Common myeloid progenitor, CD34-positive (primary cell): ENCODE measurements at places on chromosomes 1 and 21.

GRCh38 chr1:220803401-220804201, 16.9 kb downstream of the MTARC1 start:
- DNase-seq, result peak; percentile 56

GRCh38 chr1:22283596-22283995, 140.7 kb upstream of the WNT4 start:
- DNase-seq, result no peak

GRCh38 chr1:24292103-24292502, 27.1 kb upstream of the GRHL3 start:
- no peak for DNase-seq

DNA sequence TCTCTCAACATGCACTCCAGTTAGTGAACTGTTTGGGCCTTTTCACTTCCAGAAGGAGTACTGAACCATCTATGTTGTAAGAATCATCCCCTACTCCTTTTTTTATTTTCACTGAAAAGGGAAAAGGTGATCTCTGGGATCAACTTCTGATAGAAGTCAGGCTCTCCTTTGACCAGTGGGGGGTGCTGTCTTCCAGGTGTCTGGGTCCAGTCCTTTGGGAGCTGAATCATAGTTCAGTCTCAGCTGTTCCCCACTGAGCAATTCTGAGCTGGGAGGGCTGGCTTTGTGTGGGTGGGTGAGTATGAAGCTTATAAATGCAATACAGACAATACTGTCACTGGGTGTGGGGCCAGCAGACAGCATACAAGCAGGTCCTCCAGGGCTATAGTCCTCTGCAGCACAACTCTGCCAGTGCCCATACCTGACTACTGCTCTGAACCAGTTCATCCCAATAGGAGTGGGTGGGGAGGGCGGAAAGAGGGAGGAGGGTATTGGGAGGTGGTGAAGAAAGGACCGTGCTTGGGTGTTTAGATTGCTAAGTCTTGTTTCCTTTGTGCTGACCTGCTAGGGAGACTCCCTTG, 12.5 kb upstream of the SARS1 start:
- DNase-seq, result peak; percentile 53

GRCh38 chr1:109782514-109782913, 18.8 kb upstream of the EPS8L3 start:
- no peak for DNase-seq

GRCh38 chr1:180192172-180192571, 37.5 kb downstream of the QSOX1 start:
- no peak for DNase-seq

DNA sequence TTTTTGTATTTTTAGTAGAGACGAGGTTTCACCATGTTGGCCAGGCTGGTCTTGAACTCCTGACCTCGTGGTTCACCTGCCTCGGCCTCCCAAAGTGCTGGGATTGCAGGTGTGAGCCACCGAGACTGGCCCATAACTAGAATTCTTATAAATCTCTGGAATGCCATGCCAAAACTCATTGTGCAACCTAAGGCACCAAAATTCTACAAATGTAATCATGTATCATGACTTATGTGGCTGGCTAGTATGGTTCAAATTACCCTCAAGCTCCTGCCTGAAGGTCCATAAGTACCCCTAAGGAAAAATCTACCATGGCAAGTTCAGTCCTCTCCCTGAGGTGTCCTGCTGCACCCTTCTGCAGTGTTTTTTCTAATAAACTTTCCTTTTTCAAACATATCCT, 63.8 kb upstream of the CSF1 start:
- DNase-seq, result no peak
